Fibroblast of skin of right biceps (primary cell): ENCODE measurements at places on chromosomes 16 and 17.
A peak's percentile ranks its signal among the peaks of the same experiment; 100 is the strongest.

GRCh38 chr16:27273330-27273669 is 4.7 kb upstream of the NSMCE1 start:
- no peak for DNase-seq

DNA sequence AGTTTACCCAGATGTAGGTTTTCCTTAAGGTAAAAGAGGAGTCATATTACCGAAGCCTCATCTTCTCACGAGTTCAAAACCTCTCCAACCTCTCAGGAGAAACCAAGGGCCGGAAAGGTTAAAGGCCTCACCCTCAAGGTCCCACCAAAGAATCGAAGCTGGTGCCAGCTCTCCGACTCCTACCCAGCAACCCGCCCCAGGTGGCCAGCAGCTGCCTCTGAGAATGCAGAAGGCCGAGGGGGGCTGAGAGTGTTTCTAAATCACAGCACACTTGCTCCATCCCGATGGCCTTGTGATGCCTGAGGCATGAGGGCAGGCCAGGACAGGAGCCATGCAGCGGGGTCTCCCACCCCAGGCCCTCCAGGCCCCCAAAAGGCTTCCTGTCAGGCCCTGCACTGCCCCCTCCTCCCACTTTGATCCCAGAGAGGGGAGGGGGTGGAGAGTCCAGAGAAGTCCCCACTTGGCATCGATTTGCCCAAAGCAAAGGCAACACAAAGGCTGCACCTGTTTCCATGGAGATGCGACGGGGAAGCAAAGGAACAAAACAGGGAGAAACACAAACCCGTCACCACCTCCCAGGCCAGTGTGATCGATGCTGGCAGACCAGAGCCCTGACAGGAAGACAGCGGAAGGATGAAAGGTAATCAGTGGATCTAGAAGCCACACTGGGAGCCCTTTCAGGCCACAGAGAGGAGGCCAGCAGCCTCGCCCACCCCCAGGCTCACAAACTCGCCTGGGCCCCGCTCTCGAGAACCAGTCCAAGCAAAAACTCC is 39.0 kb downstream of the CUEDC1 start:
- no peak for DNase-seq

DNA sequence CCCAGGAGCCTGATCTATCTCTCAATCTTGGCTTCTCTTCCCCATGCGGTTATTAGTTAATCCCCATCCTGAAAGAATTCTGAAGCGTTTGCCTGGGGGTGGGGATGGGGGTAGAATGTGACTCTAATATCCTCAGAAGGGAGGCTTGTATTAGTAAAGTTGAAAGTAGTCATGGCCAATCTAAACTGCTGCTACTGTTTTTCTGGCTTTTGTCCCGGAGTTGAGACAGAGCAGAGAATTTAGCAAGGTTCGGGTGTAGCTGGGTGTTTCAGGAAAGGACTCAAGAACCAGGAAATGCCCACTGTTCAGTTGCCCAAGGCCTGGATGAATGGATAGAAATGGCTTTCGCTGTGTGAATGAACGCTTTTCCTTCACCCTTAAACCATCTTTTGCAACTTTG is 17.6 kb upstream of the ITGAM start:
- no peak for DNase-seq

- DNase-seq: no peak
Measured at GRCh38 chr17:61126473-61127249, 273.0 kb upstream of the TBX2 start.

GRCh38 chr17:73003487-73003886 is 89.0 kb downstream of the SLC39A11 start:
- no peak for DNase-seq

DNA sequence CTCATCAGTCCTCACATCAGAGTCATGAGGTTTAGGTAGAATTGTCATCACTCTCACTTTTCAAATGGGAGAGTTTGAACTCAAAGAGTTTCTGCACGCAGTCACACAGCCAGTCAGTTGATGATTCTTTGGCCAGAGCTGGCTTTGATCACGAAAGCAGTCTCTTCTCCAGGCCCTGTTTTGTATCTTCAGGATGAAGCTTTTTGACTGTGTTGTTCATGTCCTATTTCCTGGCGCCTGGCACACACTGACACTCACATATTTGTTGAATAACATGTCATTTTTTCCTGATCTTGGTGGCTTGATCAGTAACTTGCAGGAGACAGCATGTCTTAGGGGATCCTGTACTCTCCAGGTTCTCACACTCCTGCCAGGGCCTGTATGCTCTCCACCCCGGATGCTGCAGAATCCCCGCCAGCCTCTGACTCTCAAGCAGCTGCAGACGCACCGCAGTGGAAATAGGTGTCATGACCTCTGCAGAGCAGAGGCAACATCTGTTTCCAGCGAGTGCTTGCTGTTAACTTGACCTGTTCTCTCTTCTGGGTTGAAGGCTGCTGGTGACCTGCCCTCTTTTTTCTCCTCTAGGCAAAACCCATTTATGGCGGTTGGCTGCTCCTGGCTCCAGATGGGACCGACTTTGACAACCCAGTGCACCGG is 33.0 kb downstream of the MPRIP start:
- peak; percentile 43 for DNase-seq

DNA sequence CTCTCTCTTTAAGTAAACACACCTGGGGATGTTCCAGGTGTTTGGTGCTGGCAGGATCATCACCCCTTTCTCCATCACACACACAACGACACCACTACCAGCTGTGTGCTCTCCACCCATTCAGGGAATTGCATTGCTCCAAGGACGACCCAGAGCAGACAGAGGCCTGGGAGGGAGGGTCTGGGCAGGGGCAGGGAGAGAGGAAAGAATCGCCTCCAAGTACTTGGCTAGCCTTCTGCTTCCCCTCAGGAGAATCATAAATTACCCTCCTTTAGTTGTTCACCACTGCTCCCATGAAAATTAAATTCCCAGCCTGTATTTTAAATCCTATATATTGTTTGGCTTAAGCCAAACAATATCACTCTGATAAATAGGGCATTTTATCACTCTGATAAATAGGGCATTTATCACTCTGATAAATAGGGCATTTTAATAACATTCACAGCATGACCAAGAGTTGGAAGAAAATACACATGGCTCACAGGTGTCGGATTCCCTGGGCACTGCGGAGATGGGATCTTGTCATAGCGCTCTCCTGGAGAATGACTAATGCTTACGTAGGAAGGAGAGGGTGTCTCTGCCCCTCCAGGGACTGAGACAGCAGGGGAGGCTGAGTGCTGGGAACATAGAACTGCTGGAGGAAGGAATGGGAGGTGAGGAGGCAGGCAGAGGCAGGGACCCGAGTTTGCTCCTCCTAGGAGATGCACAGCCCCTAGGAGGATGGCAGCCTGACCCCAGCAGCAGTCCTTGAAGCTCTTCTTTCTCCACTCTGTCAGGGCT is 673.6 kb downstream of the HS3ST4 start:
- DNase-seq: no peak

DNA sequence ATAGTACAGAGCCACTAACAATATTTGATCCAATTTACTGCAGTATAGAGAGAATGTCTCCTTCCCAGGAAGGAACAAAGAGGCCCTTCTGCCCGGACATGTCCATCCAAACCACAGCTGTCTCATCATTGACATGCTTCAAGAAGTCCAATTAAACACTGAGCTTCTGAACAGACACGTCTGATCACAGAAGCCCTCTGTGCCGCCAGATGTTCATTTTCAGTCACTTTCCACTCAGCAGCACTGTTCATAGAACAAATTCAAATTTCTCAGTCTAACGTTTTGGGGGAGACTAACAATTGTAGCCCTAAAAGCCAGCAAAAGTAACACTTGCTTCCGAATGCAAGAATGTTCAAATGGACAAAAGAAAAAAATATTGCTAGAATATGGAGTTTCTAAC is 15.3 kb downstream of the ZC3H7A start:
- no peak for DNase-seq

- DNase-seq: no peak
Measured at GRCh38 chr16:83233153-83233552, 574.6 kb upstream of the HSBP1 start.

- no peak for DNase-seq
Measured at GRCh38 chr17:75249564-75249963, 11.8 kb downstream of the GGA3 start.

DNA sequence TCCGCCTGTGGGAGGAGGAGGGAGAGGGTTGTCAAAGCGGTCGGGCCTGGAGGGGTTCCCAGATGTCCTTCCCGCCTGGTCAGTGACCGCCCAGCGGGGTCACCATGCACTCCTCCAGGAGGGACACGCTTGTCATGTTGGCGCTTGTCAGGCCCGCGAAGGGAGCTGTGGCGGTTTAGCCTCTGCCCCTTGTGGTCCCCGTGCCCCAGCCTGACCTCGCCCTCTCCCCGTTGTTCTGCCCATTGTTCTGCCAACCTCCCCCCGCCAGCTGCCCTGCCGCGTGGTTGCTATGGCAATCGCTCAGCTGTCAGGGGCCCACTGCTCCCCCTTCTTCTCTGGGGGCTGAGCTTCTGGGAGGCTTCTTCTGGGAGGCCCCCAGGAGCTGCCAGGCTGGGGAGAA is 146.4 kb upstream of the CIBAR2 start:
- DNase-seq: no peak

GRCh38 chr16:11642765-11643116 is 25.5 kb upstream of the SNN start:
- no peak for DNase-seq
